ENCODE measurements at places on chromosomes 6 and 20.
A peak's percentile ranks its signal among the peaks of the same experiment; 100 is the strongest.

- no peak for DNase-seq
Measured at GRCh38 chr6:166173281-166173951, 5.8 kb upstream of the TBXT start.

GRCh38 chr6:162358625-162359024 is 368.9 kb downstream of the PRKN start:
- DNase-seq: no peak

DNA sequence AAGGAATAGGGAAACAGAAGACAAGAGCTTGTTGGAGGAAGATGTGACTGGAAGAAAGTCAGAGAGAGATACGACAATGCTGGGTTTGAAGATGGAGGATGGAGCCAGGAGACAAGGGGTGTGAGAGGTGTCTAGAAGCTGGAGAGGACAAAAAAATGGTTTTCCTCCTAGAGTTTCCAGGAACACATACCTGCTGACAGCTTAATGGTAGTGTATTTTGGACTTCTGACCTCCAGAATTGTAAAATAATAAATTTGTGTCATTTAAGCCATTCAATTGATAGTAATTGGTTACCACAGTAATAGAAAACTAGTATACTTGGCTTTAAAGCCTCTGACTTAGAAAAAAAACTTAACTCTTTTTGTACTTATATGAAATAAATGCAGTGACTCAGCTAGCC is 3.6 kb downstream of the AIG1 start:
- no peak for DNase-seq

DNA sequence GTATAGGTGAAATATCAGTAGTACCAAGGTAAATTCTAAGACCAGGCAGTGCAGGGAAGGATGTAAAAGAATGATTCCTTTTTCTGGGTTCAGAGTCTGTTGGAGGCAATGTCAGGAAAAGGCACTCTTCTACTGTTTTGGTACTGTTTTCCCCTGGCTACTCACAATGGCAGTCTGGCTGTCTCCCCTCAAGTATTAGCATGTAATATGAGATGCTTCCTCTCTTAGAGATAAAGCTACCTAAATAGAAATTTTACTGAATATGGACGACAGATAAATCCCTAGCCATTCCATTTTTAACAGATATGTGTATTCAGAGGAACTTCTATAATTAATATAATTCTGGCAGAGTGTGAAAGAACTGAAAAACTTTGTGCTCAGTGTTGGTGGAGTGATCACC is 3.5 kb downstream of the RNF8 start:
- DNase-seq: no peak

GRCh38 chr20:22584922-22585785 is 782 bp upstream of the FOXA2 start:
- no peak for DNase-seq

GRCh38 chr6:18211338-18211737 is 53.0 kb downstream of the DEK start:
- DNase-seq: no peak

DNA sequence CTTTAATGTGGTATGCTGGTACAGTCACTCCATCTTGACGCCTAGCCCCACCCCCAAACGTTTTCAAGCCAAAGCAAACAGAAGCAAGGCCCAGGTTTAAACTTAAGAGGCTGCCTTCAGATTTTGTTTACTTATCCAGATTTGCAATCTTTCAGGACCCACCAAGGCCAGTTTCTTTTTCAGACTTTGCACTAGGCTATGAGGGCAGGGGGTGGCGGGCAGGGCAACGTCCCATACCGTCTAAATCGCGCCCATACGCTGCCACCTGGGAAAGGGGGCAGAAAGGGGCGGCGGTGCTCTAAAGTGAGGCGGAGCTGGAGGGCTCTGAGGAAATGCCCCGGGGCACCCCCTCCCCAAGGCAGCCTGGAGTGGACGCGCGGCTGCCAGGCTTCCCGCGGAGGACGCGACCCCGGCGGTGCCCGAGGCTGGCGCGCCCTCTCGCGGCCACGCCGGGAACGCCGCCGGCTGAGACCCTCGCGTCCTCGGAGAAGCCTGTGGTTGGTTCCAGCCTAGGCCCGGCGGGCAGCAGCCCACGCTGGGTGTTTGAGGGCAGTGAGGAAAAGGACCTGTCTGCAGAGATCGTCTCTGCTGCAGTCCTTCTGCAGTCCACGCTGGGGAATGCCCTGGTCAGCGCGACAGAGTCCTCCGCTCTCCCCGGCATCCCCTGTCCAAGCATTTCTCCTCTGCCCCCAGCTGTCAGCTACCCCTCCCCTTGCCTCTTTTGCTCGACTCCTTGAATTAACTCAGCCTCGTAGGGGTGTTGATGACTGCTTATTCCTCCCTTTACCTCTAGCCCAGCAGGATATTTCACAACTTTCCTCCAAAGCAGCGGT is 129.2 kb upstream of the PRND start:
- DNase-seq: no peak

- peak; percentile 3 for DNase-seq
Measured at GRCh38 chr6:146200176-146200575, 171.3 kb downstream of the GRM1 start.

- DNase-seq: no peak
Measured at GRCh38 chr6:42390228-42390934, 61.3 kb downstream of the TRERF1 start.

DNA sequence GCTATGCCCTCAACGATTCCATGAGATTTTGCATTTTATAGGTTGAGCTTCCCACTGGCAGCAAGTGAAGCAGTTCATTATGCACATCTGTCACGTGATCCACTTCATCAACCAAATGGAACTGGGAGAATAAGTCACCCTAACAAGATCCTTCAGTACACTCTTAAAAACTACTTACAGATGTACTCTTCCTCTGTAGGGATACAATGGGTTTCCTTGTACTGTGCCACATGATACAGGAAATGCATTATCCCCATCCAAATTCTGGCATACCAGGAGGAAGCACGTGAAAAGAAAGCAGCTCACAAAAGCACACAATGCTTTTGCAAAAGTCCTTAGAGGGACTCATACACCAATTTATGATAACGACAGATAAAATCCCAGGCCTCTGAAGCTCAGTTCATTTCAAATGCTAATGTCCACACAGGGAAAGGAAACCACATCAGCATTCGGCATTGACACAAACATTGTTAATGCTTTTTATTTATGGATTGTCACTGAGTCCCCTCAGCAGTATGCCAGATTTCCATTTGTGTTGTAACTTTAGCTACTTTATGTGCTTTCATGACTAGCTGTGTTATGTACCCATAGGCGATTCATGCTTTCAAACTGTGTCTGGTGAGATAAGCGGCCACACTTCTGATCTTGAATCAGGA is 58.1 kb upstream of the REV3L start:
- DNase-seq: no peak

DNA sequence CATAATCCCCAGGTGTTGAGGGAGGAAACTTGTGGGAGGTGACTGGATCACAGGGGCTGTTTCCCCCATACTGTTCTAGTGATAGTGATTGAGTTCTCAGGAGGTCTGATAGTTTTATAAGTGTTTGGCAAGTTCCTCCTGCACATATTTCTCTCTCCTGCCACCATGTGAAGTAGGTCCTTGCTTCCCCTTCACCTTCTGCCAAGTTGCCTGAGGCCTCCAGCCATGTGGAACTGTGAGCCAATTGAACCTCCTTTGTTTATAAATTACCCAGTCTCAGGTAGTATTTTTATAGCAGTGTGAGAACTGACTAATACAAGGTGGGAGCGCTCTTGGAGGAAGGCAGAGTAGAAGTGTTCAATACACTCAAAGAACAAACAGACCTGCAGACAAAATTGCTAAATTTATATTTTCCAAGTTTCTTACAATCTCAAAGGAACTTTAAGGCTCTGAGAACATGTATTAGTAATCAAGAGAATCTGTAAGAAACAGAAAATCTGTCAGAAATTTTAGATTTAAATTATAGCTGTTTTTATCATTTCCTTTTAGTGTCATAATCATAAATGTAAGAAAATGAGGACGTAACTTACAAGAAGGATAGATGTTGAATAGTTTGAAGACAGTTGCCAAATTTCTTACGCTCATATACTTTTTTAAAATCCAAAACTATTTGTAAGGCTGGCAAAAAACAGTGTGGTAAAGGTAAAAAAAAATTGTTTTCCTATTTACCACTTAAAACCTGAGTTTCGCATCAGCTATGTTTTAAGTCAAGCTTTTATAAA is 77.7 kb downstream of the ASCC3 start:
- DNase-seq: no peak

DNA sequence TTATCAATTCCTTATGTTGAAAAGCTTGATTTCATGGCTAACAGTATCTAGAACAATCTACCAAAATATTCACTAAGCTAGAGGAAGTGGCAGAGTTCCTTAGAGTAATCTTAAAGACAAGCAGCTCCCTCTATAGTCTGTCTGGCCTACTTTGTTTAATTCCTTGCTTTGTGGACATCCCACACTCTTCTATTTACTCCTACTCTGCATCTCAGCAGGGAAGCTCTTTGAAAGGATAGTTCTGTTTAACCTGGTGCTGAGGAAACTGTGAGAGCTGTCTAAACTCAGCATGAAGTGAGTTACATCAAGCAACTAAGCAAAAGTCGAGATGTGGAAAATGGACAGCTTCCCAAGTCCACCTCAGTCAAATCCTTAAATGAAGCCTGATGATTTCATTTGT is 4.3 kb downstream of the REV3L start:
- peak; percentile 27 for DNase-seq

DNA sequence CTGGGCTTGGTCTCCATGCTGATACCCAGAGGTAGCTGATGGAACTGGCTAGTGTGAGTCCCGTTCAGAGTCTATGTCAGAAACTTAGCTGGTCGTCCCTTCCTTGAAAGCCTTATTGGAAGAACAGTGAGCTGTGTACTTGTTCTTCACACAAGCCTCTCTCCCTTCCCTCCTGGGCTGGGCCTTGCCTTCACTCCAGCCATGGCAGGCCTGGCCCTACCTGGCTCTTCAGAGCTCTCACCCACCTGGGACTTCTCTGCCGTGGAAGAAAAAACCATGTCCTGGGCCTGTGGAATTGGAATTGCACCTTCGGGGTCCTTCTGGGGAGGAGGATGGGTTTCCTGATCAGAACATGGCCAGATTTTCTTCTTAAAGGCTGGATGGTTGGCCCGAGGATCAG is 20.3 kb upstream of the ZNF831 start:
- no peak for DNase-seq

GRCh38 chr20:38143646-38144554 is 21.2 kb downstream of the TGM2 start:
- DNase-seq: peak; percentile 74

- no peak for DNase-seq
Measured at GRCh38 chr6:166927935-166928643, 28.3 kb downstream of the RNASET2 start.

DNA sequence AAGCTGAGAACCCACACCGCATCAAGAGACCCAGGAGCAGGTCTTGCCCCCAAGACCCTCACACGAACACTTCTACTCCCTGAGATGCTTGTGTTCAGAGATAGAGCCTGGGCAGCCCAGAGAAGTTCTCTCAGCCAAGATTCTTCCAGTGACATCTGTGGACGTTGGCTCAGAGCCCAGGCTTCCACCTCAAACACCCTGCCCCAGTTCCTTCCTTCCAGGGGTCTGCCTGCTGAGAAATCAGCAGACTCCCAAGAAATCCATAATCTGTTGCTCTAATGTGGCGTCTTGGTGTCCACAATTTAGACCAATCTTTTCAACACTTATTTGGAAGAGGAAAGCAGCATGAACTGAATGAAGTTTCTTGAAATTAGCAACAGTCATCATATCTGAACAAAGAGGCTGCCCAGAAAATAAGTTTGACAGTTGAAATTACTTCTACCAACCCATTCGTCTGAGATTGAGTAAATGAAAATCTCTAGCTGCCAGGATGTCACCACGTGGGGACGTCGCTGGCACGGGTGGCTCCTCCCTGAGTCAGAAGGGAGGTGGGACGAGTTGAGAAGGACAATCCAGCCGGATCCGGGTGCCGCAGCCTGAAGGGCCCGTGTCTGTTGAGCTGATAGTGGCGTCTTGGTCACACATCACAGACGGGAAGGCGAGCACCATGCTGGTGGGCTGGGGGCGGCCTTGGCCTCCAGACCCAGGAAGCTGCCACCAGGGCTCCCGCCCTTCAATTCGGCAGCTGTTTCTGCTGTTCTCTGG is 400.9 kb downstream of the TAF4 start:
- no peak for DNase-seq

DNA sequence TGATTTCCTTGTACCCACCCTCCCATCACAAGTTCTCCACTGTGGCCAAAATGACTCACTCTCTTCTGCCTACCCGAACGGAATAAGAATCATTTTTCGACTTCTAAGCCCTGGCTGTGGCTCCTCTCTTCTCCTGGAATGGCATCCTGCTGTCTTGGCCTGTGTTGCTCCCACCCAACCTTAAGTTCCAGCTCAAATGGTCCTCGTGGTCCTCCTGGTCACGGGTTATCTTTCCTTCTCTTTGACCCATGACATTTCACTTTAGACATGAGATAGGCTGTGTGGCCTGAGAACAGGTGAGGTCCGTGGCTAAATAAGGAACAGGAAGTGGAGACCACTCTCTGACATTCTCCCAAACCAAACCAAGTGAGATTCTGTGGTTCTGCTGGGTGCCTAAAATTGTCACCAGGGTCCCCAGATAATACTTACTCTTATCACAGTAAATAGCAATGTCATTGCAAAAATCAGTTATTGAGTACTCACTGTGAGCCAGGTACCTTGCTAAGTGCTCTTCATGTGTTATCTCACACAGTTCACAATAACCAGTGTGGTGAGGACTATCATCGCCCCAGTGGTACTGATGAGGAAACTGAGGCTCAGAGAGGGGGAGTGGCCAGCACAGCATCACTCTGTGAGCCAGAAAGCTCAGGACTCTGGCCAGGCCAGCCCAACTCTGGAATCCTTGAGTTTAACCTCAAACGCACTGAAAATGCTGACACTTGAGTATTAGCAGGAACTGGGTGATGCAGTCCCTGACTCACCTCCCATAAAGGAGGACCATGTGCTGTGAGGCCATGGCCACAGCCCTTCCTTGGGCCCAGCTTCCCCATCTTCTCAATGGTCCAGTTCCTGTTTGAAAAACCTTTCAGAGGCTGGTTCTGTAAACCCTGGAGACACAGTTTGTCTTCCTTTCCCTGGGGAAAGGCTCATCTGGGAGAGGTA is 74.8 kb upstream of the SIRPA start:
- peak; percentile 54 for DNase-seq

GRCh38 chr6:82072121-82072521 is 175.4 kb downstream of the IBTK start:
- DNase-seq: peak; percentile 17

DNA sequence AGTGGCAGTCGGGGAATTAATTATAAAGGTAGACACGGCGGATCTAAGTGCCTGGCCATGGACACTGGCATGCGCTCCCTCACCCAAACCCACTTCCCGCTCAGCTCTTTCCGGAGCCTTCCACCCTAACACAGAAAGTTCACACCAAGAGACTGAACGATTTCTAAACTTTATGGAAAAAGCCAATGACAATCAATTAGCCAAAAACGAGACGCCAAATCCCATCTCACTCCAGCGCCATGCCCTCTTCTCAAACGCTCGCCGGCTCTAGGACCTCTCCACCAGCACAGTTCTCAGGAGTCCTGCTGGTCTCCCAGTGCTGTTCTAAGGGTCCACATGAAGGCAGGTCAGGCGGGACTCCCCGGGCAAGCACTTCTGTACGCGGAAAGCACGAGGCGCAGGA is 641 bp downstream of the SF3B5 start:
- peak; percentile 6 for DNase-seq

GRCh38 chr6:47633141-47633540 is 65.2 kb upstream of the ADGRF4 start:
- DNase-seq: no peak
